ENCODE measurements at places on chromosomes 3 and 15. TPM values are rescaled to one million over a fixed set of nuclear protein-coding genes. Genes with fewer than 3 reads are reported as not detected.

EEF1AKMT4 gene
- 0.63 TPM for total RNA-seq

FANCD2OS gene
- not detected for total RNA-seq

ITGA11 gene
- total RNA-seq, result 0.94 TPM

UNC45A gene
- 62.6 TPM for total RNA-seq

ASB14 gene
- not detected for total RNA-seq

ITPKA gene
- 1.3 TPM for total RNA-seq

C3orf80 gene
- 5.6 TPM for total RNA-seq

PAK2 gene
- 90.1 TPM for total RNA-seq

Data from parietal lobe (tissue), 2 donors.